ENCODE measurements at places on chromosomes 6 and 20.

DNA sequence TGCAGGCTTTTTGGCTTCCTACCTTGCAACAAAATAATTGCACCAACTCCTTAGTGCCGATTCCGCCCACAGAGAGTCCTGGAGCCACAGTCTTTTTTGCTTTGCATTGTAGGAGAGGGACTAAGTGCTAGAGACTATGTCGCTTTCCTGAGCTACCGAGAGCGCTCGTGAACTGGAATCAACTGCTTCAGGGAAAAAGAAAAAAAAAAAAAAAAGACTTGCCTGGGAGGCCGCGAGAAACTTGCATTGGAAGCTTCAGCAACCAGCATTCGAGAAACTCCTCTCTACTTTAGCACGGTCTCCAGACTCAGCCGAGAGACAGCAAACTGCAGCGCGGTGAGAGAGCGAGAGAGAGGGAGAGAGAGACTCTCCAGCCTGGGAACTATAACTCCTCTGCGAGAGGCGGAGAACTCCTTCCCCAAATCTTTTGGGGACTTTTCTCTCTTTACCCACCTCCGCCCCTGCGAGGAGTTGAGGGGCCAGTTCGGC, 420 bp downstream of the SOX4 start:
- DNase-seq: peak; percentile 55

GRCh38 chr6:131419702-131420101, 153.3 kb upstream of the ARG1 start:
- no peak for DNase-seq

DNA sequence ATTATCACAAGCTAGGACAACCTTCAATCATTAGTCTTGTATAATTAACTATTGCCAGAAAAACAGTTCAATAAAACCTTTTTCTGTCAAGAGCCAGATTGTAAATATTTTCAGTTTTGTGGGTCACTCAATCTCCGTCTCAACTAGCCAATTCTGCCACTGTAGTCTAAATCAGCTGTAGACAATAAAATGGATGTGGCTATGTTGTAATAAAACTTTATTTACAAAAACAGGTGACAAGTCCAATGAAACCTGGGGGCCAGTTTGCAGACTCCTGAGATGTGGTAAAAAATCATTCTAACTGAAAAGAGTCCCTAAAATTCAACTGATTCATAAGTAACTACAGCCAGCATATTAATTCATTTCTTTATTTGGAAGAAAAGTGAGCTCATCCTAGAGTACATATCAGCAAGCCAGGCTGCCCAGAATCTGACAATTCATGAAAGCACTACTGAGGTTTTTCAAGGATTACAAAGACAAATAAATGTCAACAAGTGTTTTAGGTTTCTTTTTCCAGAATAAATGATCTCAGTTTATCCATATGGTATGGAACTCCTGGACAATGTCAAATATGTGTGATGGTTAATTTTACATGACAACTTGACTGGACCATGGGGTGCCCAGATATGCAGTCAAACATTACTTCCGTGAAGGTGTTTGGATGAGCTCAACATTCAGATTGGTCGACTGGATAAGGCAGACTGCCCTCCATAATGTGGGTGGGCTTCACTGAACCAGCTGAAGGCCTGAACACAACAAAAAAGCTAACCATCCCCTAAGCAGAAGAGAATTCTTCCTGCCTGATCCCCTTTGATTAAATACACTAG, 15.3 kb downstream of the CEP85L start:
- DNase-seq: no peak

GRCh38 chr6:111551521-111552231, 54.0 kb downstream of the TRAF3IP2 start:
- no peak for DNase-seq

GRCh38 chr20:45399018-45399417, 9.1 kb upstream of the DBNDD2 start:
- DNase-seq: no peak

DNA sequence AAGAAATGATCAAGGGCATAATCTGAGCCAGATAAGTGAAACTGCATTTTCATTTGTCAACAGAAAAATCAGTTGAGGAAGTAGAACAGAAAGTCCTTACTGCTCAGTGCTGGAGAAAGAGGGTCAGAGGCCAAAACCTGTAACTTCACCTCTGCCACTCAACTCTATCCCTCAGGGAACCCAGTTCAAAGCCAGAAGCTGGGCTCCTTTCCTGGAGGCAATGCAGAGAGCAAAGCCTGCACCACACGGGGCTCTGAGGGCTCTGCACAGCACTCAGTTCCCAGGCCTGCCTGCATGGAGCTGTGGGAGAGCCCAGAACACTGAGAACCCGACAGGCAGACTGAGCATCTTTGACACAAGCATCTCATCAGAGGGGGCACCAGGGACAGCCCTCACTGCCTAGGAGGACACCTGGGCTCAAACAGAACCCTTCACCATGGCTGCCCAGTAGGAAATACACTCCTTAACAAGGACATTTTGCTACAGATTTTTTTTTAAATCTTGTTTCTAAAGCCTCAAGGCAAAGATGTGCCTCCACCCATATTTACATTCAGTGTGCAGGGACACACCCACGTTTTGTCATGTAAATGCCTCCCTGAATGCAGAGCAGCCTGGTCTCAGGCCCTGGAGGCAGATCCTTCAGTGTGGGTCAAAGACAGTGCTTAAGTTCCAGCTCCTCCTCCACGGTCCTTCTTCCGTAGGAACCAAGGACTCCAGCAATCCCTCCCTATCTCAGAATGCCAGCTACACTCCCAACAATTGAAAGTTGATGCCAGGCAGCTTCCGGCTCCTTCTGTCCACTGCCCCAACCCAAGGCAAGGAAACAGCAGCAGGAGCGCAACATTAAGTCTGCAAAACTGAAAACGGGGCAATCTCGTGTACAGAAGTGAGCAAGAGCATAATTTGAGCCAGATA, 6.6 kb downstream of the RNASET2 start:
- DNase-seq: no peak

GRCh38 chr20:58942549-58942948, 38.5 kb upstream of the NELFCD start:
- no peak for DNase-seq

GRCh38 chr20:46851746-46852145, 42.9 kb upstream of the EYA2 start:
- no peak for DNase-seq

- no peak for DNase-seq
Measured at GRCh38 chr20:41691443-41691842, 73.3 kb upstream of the CHD6 start.

DNA sequence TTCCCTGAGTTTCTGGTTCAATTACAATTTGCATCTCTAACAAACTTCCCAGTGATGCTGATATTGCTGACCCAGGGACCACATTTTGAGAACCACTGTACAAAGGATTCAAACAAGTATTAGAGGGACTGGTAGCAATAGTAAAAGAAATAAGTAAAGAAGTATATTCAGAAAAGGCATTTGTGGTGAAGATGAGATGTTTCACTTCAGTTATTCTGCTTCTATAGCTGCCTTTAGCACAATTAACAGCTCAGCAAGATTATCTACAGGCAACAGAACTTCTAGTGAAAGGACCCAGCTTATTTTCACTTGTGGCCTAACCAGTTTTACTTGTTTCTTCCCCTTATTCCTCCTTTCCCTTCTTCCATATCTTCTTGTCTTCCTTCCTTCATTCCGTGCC, 149.4 kb downstream of the PHF3 start:
- DNase-seq: no peak

- DNase-seq: no peak
Measured at GRCh38 chr6:131692031-131692430, 9.2 kb downstream of the OR2A4 start.

- no peak for DNase-seq
Measured at GRCh38 chr6:40097590-40097989, 163.3 kb upstream of the MOCS1 start.

DNA sequence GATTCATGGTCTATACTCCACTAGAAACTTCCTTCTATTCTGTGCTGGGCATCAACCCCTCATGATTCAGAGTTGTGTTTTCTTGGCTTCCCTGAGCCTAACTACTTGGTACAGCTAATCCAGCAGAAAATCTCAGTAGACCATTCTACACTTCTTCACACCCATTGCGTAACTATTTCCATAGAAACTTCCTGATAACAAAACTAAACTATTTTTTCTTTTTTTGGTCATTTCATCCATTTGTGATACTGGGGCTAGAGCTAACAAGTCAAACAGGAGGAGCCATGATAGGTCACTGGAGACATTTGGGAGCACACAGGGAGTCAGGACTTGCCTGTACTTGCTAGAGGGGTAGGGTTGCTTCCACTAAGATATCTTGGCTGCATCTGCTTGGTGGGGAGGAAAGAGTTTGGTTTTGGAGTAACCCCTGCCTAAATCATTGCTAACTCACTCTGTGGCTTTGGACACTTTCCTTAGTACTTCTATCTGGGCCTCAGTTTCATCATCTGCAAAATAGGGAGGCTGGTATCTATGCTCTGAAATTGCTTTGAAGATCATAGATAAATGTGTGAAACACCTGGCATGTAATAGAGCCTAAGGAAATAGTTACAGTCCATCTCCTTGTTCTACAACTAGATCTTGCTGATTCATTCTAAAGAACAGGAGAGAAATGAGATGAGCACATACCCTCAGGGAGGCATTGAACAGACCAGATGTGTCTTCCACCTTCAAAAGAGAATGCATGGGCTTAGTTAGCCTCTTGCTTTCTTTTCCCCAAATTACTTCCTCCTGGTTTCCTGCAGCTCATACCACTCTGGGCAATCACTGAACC, 127.9 kb upstream of the ADGRF1 start:
- DNase-seq: peak; percentile 61

DNA sequence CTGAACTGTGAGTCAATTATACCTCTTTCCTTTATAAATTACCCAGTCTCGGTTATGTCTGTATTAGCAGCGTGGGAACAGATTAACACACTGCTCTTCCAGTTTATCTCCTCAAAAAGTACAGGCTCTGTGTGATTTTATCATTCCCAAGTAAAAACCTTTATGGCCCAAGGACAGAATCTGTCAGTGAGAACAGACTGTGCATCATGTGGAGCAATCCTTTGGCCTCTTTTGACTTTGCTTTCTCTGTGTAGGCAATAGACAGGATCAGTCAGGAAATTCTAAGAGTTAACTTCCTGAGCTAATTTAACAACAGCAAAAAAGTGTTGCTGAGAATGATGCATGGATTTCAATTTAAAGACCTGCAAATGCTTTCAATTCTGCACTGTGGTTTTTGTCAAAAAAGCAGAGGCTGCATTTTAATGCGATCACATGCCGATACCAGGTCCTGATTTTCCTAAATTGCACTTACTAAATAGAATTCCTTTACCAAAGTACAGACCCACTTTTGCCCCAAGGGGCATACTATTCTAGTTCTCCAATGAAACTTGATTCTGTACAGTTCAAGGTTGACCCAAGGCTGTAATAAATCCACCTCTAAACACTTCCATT, 246.7 kb upstream of the MARCKS start:
- no peak for DNase-seq

DNA sequence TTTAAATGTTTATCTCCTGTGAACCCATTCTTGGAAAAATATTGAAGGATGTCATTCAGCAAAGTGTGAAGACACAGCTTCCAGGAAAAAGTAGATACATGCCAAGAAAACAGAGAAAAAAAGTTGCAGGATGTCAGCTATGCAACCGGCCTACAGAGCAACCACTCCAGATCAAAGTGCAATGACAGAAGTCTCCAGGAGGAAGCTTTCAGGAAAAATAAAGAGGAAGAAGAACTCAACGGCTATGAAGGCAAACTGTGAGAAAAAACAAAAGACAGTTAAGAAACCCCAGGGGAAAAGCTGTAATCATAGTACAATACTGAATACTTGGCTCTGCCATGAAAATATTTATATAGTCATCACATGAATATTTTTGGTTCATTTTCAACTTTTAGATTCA, 30.6 kb downstream of the REPS1 start:
- DNase-seq: no peak

DNA sequence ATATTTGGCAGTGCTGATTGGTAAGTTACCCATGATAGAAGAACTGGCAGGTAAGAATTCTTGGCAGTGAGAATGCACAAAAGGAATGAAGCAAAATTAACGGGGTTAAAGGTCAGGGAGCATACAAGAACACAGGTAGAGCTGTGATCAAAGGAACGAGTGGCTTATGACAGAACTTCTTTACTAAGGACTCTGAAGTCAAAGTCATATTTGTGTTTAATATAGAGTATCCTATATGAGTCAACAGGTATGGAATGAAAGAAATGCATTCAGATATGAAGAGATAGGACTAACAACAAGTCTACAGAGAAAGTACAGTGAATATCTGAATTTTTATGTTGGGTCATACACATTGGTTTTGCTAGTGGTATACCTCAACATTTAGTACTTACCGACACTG, 209.0 kb upstream of the CITED2 start:
- DNase-seq: peak; percentile 65

DNA sequence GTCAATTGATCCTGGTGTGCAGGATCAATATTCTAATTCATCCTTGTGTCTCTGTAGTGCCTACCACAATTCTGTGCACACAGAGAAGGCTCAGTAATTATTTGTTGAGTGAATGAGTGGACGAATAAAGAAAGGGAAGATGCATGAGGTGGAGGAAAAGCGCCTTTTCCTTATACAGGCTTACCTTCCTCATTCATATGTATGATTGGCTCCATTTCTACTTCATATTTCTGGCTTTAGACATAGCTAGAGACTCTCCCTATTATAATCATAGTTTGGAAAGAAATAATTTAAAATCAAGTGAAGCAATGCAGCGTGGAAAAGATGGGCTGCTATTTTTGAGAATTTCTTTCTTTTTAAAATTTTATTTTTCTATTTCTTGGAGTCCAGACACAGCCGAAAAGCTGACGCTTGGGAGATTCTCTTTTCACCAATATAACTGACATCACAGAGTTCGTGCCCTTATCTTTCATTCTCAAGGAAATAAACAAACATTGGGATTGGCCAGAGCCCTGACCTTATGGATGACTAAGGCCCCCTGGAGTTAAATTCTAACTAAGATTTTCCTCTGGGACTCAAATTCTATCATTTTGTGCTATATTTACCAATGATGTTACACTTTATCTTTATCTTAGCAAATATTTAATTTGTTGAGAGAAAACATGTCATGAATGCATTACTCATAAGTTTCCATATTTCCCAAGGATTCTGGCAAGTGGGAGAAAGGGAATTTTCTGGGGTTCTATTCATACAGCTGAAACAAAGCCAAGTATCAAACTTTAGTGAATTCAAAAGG, 48.1 kb downstream of the PRL start:
- peak; percentile 72 for DNase-seq

- DNase-seq: no peak
Measured at GRCh38 chr6:36126121-36126520, 4.2 kb upstream of the MAPK13 start.

DNA sequence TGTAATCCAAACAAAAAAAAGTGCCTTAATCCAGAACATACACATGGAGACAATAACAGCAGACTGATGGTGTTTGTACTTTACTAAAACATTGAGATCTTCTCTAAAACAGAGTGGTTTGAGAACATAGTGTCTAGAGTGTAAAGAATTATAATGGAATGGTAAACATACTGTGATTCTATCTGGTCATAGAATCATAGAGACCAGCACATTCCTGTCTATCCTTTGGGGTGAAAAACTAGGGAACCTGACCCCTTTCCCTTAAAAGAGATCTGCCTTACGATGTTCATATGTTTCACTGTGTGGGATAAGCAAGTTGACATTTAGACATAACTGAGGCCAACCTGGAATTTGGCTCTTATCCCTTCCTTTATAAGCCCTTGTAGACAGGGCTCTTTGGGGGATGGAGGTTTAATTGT, 55.7 kb downstream of the TRMT11 start:
- DNase-seq: no peak

Measured in HCEC 1CT (cell line).